ENCODE measurements at places on chromosomes 12 and 14.

GRCh38 chr12:108016022-108016564, 113.0 kb upstream of the WSCD2 start:
- DNase-seq, result no peak

GRCh38 chr12:53060721-53061276, 10.9 kb downstream of the TNS2 start:
- no peak for DNase-seq

GRCh38 chr12:24127919-24128721, 178.7 kb upstream of the SOX5 start:
- DNase-seq, result no peak

- no peak for DNase-seq
These were observed 51.0 kb upstream of the CRADD start for GRCh38 chr12:93626160-93626559.

- no peak for DNase-seq
These were observed 53.1 kb downstream of the TGFB3 start for GRCh38 chr14:75928690-75929181.

- no peak for DNase-seq
These were observed 26.4 kb upstream of the BATF start for GRCh38 chr14:75495882-75496281.

DNA sequence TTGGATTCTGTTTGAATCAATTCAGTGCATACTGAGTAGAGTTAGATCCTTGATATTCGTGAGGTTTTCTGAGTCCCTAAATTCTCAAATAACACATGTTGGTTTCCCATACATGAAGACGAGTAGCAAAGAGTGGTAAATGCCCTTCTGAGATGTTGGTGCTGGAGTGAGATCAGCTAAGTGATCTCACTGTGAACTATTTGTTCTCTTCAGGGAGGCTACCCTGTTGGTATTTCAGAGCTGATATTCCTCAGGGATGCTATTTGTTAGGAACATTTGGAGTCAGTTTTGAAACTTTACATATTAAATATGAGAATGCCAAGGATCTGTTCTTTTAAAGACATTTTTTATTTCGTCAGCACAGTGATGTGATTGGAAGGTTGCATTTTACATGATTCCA, 54.7 kb downstream of the SUSD6 start:
- no peak for DNase-seq

DNA sequence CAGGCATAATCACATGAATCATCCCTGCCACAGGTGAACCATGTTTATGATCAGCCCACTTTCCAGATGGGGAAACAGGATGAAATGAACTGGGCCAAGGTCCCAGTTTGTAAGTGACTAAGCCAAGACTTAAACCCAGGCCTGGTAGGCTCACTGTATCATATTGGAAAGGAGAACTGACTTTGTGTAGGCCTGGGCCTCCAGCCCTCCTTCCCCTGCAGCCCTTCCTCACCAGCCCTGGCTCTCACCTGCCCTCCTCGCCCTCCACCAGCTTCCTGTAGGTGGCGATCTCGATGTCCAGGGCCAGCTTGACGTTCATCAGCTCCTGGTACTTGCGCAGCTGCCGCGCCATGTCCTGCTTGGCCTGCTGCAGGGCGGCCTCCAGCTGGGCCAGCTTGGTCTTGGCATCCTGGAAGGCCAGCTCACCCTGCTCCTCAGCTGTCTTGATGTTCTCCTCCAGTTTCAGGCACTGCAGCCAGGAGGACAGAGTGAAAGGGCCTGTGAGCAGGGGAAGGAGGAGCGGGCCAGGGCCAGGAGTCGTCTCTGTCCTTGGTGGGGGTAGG, 19.8 kb downstream of the KRT80 start:
- no peak for DNase-seq

GRCh38 chr12:115761784-115762183, 515.7 kb downstream of the MED13L start:
- no peak for DNase-seq

GRCh38 chr12:45745861-45746277, 16.4 kb downstream of the ARID2 start:
- peak; percentile 53 for DNase-seq

Data from hematopoietic multipotent progenitor cell treated with erythropoietin and hydrocortisone succinate and interleukin-3 and kit ligand, for 15 days (in vitro differentiated cells).